ENCODE measurements at places on chromosomes 16 and 17. TPM values are rescaled to one million over a fixed set of nuclear protein-coding genes. Genes with fewer than 3 reads are reported as not detected.

DNA sequence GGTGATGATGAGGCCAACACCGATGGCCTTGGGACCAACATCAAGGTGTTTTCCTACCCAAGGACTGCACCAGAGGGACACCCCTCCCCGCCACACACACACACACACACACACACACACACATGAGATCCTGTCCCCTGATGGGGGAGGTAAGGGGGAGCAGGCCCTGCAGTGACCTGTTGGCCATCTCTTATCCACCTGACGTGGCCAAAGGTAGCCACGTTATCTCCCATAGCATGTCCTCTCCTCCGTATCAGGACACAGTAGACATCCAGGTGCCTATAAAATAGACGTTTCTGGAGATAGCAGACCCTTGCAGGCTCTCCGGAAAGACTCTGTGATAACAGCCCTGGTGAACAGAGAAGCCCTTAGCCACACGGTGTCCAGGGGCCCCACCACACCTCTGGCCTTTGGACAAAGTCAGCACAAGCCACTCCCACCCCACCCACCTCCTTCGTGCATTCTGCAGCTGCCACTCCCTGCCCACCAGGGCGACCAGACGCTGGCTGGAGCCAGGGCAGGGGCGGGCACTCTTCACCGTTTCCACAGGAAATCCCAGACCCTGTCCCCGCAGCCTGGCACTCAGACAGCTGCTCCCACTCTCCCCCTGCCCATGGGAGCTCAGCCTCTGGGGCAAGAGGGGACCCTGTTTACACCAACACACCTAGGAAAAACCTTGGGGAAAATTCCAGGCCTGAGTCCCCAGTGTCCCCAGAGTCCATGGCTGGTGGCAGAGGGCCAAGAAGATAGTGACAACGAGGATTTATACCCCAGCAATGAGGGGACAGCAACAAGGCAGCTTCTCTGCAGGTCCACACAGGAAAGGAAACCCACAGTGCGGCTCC is 15.4 kb upstream of the ENPP7 start:
- H3K27ac ChIP-seq: no peak overlapping the region
- H3K27me3 ChIP-seq: no peaks in the 10 kb centered on the region
- H3K36me3 ChIP-seq: no peaks in the 10 kb centered on the region
- H3K4me1 ChIP-seq: no peaks in the 10 kb centered on the region
- H3K4me3 ChIP-seq: no peak overlapping the region

DNA sequence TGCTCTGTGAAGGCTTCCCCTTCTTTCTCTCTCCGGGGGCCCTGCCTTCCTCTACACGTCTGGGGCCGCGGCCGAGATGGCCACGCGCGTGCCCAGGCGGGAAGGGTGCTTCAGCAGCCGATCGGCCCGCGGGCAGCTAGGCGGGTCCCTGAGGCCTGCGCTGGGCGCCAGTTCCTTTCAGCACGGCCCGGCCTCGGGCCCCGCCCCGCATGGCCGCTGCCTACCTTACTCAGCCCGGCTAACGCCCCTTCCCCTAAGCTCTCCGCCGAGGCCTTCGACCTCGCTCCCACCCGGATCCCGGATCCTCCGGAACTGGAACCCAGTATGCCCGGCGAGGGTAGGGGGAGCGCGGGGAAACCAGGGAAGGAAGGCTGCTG is 335 bp downstream of the TMEM11 start:
- peaks cover 58% of the 10 kb centered on the region for H3K4me1 ChIP-seq
- no peaks in the 10 kb centered on the region for H3K27me3 ChIP-seq
- peaks cover 6% of the 10 kb centered on the region for H3K36me3 ChIP-seq
- H3K27ac ChIP-seq: peak overlapping the region; percentile 92
- peak; percentile 53 for DNase-seq

DNA sequence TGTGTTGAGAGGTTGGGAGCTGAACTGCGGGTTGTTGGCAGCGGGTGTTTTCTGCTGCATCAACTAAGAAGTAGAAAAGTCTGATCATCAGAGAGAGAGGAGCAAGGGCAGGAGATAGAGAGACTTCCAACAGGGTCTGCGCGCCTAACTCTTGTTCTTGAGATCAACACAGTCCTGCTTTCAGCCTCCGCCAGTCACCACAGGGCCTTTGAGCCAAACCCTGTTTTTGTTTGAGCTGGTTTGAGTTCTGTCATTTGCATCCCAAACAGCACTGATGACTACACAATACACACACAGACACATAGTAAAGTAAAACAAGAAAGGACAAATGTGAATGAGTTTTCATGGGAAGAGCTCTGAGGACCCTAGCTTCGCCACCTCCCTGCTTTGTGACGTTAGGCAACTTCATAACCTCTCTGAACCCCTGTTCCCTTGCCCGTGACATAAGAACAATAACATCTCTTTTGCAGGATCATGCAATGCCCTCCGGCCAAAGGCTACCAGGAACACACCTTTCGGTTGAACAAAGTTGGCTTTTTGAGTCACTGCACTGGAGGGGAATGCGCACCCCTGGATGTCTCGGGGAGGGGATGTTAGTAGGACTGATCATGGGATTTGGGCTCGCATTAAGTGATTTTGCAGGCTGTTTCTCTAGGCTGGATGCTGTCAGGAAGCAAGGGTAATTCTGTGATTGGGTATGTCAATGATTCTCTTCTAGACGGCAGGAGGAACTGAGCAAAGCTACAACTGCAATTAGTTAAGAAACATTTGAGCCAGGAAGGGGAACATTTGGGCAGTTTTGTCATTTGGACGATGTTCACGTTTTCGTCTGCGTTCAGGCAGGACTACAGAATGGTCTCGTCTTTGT is 92.3 kb downstream of the C16orf78 start:
- no peak overlapping the region for H3K4me3 ChIP-seq
- H3K4me1 ChIP-seq: peaks cover 25% of the 10 kb centered on the region
- peaks cover 7% of the 10 kb centered on the region for H3K27me3 ChIP-seq
- H3K36me3 ChIP-seq: no peaks in the 10 kb centered on the region
- peak; percentile 29 for DNase-seq

DNA sequence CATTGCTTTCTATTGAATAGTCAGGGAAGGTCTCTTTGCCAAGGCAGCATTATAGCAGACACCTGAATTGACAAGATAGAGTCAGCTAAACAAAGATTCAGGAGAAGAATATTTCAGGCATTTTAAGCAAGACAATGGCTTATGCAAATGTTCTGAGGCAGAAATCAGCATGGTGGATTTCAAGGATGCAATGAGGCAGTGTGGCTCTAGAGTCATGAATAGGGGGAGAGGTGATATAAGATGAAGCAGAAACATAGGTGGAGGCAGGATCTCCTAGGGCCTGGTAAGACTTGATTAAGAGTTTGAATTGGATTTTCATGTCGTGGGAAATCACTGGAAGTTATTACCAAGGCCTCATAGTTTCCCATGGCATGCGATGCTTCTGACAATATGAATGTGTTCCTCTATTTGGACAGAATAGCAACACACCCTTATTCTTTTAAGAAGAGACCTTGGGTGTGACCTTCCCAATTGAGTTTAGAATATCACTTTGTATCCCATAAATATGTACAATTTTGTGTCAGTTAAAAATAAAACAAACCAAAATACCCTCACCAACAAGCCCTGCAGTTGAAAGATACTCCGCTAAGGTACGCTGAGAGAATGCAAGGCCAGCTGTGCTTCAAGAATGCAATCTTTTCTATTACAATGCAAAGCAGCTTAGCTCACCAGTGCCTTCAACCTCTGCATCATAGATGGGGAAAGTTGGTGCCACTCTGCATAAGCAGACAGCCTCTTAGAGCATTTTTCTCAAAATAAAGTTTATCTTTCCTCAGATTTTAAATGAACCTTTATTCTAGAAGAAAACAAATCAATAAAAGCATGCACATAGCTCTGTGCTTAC is 139.6 kb upstream of the SALL1 start:
- H3K4me1 ChIP-seq: no peaks in the 10 kb centered on the region
- H3K27me3 ChIP-seq: no peaks in the 10 kb centered on the region
- H3K27ac ChIP-seq: no peak overlapping the region
- no peak overlapping the region for H3K4me3 ChIP-seq
- no peaks in the 10 kb centered on the region for H3K36me3 ChIP-seq

DNA sequence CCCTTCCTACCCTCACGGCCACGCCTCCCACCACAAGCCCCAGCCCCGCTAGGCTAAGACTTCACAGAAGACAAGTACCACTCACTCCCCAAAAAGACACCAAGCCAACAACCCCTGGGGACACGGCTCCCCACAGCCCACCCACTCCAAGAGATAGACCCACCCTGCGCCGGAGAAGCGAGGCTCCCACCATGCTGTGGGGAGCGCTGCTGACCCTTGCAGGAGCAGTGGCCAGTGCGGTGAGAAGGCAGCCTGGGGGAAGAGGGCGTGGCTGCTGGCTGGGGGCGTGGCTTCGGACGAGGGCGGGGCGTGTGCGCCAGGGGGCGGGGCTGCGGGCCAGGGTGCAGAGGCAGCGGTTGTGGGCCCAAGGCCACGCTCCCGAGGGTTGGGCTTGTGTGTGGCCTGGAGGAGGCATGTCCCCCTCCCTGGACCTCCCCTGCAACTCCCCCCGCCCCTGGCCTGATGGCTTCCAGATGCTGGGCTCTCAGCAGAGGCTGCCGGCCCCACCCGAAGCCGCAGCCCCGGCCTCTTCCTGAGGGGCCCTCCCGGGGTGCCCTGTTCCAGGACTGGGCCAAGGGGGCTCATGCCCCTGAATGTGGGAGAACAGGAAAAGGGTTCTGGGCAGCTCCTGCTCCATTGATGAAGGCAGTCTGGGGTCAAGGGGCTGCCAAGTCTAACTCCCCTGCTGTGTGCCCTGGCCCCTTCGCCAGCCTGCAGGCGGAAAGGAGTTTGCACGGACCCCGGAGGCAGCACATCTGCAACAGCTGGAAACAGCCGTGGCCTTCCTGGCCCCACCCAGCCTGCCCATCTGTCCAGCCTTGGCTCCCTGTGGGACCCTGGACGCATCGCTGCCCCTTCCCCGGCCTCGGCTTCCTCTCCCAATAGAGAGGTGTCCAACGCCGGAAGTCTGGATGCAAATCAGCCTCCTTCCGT is 9.1 kb downstream of the TFAP4 start:
- peaks cover 6% of the 10 kb centered on the region for H3K4me1 ChIP-seq
- DNase-seq: no peak
- peak overlapping the region; percentile 15 for H3K27ac ChIP-seq
- no peak overlapping the region for H3K4me3 ChIP-seq
- no peaks in the 10 kb centered on the region for H3K27me3 ChIP-seq

DNA sequence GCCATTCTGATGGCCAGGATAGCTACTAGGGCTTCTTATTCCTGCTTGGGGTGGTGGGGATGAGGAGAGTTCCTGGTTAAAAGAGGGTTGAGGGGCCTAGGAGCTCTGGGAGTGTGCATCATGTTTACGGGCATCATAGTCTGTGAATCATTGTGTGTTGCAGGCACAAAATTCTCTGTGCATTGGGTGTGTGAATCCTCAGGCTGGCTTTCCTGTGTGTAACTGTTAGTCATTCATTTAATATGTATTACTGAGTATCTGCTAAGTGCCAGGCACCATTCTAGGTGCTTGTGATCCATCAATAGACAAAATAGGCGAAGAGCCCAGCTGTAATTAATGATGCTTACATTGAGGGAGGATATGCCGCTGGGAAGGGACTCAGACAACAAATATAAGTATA is 5.8 kb downstream of the PPY start:
- peaks cover 25% of the 10 kb centered on the region for H3K27me3 ChIP-seq
- peaks cover 6% of the 10 kb centered on the region for H3K4me1 ChIP-seq
- no peak overlapping the region for H3K4me3 ChIP-seq
- no peak for DNase-seq

DNA sequence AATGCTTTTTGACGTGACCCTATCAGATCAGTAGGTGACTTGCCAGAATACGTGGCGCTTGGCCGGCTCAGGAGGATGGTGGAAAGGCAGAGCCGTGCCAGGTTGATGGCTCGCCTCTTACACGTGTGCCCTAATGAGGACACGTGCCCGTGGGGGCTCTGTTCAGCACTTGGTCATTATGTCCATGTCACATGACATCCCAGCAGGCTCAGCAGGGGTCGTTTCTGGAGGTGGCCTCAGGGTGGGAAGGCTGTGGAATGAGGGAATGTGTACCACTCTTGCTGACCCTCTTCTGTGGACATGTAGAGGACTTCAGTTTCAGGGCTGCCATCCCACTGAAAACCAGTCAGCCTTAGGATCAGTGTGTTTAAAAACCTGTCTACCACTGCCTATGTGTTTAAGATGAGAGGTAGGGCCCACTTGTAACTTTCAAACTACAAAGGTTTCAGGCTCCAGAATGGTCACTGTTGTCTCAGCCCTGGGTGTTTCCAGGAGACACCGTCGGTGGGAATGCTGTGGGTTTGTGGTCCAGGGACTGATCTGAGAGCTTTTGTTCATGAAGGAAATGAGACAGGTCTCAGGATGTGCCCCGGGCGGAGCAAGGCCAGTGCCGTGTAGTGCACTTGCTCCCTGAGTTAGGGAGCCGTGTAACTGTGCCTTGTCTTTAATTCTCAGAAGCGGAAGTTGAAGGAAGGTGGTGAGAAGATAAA is 12.1 kb downstream of the UBN1 start:
- DNase-seq: no peak
- no peak overlapping the region for H3K27ac ChIP-seq
- no peaks in the 10 kb centered on the region for H3K27me3 ChIP-seq
- H3K4me1 ChIP-seq: peaks cover 5% of the 10 kb centered on the region
- no peak overlapping the region for H3K4me3 ChIP-seq

GRCh38 chr17:43701318-43701743 is 39.6 kb upstream of the MEOX1 start:
- peak overlapping the region; percentile 49 for H3K4me3 ChIP-seq
- peak; percentile 86 for DNase-seq
- H3K4me1 ChIP-seq: peaks cover 19% of the 10 kb centered on the region
- no peaks in the 10 kb centered on the region for H3K36me3 ChIP-seq

- no peaks in the 10 kb centered on the region for H3K36me3 ChIP-seq
- peaks cover 2% of the 10 kb centered on the region for H3K4me1 ChIP-seq
- no peak overlapping the region for H3K4me3 ChIP-seq
- H3K27ac ChIP-seq: no peak overlapping the region
- DNase-seq: no peak
Observed at GRCh38 chr17:29383686-29384085, 6.5 kb upstream of the TAOK1 start.

DNA sequence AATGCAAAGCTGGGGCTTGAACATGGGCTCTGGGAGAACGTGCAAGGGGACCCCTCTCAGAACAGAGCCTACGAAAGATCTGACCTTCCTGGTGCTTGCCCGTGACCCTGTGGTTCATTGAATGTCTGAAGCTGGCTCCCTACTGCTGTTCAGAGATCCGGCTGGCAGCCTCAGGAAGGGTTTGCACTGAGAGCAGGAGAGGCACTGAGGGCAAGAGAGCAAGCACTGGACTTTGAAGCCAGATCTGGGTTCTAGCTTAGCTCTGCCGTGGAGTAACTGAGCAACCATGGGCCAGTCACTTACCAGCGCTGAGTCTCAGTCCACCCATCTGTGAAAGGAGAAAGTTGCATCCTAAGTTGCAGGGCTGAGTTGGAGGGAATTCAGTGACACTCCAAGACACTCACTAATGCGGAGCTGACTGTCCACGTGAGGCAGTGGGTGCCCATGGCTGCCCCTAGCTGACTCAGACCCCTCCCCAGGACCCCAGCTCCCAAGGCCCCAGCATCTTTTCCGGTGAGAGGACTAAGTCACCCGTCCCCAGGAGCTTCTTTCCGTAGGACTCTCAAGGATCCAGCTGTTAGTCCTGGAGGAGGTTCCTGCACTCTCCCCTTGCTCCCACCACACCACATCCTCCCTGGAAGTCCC is 41.3 kb downstream of the BEAN1 start:
- H3K27me3 ChIP-seq: peaks cover 25% of the 10 kb centered on the region
- H3K4me1 ChIP-seq: no peaks in the 10 kb centered on the region
- H3K4me3 ChIP-seq: no peak overlapping the region
- H3K36me3 ChIP-seq: no peaks in the 10 kb centered on the region
- H3K27ac ChIP-seq: no peak overlapping the region

- H3K4me3 ChIP-seq: no peak overlapping the region
- no peaks in the 10 kb centered on the region for H3K27me3 ChIP-seq
- no peak for DNase-seq
Observed at GRCh38 chr17:48244814-48245213, 137.2 kb downstream of the SNX11 start.

The CLEC18C gene
- 0.14 TPM for total RNA-seq

Measured in activated CD8-positive, alpha-beta memory T cell treated with anti-CD3 and anti-CD28 coated beads, Interleukin-2, amount 10 ng/mL, durations not matched to agents 7 days and 5 days (primary cell).